Retina (tissue), 1 donor: ENCODE measurements at places on chromosomes 7 and 10.

- no peak for DNase-seq
Measured at GRCh38 chr7:27153526-27153925, 1.1 kb upstream of the HOXA3 start.

- no peak for DNase-seq
Measured at GRCh38 chr7:23396222-23397015, 73.9 kb downstream of the IGF2BP3 start.

DNA sequence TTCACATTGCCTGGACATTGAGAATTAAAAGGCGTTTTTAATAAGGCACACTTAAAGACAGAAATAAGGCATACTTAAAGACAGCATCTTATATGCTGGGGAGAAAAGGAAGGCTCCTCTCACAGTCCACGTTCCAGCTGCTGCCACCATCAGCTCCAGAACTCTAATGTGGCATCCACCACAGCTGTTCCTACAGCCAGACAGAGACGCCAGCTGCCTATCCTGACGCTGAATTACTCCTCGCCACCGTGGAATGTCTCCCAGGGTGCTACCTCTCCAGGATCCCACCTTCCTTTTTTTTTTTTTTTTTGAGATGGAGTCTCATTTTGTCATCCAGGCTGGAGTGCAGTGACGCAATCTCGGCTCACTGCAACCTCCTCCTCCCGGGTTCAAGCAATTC is 30.8 kb downstream of the SLC37A3 start:
- DNase-seq = no peak

DNA sequence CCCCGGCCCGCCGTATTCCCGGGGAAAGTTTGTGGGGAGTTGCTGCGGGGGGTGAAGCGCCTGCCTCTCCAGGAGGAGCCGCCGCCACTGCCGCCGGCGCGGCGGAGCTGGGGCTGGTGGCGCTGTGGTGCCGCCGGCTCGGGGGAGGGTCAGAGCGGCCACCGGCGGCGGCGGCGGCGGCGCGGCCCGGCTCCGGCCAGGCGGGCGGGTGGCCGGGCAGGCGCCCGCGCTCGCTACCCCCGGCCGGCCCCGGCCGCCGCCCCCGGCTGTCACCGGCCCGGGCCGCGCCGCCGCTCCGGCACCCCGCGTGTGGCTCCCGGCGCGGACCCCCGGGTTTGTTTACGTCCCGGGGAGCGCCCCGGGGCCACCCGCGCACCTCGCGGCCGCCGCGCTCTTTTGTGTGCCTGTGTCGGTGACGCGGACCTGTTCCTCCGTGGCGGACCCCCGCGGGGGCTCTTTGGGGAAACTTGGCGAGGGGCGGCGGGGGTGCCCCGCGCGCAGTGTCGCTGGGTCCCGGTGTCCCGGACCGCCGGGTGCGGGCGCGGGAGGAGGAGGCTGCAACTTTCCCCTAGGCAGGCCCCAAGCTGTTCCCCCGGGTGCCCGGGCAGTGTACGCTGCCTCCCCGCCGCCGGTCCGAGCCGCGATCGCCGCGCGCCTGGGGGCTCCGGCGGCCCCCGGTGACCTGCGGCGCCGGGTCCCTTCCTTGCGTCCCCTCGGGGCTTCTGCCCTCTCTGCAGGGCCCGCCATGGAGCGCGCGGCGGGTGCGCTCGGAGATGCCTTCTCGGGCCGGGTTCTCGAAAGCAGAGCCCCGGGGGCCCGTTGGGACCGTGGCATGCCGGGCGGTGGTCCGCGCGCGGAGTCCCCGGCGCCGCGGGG is 593 bp upstream of the CUX1 start:
- peak; percentile 62 for DNase-seq

DNA sequence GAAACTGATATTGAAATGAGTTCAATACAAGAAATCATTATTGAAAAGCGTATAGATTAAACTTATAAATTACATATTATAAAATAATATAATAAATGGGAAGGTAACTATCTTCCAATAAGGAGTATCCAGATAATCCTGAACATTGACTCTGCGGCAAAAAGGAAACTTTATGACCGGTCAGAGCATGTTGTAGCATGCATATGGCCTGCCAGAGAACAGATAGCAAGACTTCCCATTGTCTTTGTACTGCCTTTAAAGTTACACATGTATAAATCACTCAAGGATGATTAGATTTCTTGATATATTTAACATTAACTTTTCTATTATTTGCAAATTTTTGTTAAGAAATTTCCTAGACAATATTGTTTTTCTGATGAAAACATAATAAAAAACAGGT is 56.2 kb upstream of the ETV1 start:
- DNase-seq = no peak

DNA sequence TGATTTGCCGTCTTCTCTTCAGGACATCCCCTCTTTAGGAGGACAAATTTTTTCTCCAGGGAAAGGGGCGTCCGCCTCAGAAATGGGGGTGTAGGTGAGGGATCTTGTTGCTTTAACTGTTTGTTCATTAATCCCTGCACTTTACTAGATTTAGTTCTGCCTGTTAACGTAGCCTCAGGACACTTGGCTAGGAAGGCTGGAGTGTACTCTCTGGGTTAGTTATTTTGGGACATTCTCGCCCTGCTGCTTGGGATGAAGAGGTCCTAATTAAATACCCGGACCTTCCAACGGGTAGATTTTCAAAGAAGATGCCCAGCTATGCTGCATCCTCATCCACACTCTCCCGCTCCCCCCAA is 552 bp upstream of the ZNF365 start:
- DNase-seq = no peak

DNA sequence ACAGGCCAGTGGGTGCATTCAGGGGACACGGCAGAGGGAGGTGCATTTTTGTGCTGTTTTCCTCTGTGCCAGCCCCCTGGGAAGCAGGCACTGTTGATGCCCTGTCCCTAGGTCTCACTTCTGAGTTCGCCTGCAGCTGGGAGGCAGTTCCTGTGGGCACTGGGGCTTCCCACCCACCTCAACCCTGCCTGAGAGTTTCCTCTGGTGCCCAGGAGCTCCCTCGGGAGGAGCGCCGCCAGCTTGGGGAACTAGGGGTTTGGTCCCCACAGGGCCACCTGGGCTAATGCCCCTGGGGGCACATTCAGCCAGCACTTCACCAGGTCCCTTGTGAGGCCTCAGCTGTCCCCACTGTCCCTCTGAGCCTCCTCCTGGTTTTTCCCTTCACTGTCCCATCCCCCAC is 178.2 kb upstream of the RHEB start:
- DNase-seq = no peak

DNA sequence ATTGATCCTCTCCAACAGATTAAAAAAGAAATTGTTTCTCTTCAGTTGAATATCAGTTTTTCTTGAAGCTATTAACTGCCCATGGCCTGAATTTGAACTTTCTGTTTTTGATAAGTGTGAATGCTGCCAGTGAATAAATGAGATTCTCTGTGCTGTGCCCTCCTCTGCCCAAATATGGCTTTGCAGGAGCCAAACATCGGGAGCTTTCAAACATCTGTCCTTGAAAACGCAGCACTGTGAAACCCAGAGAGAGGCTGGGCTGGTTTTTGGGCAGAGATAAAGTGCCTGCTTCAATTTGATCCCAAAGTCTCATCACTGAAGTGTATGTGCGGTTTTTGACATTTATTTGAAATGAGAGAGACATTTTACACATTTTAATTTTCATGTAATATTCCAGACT is 268.3 kb upstream of the SHH start:
- DNase-seq = no peak

- no peak for DNase-seq
Measured at GRCh38 chr7:29641651-29642050, 78.0 kb downstream of the PRR15 start.

DNA sequence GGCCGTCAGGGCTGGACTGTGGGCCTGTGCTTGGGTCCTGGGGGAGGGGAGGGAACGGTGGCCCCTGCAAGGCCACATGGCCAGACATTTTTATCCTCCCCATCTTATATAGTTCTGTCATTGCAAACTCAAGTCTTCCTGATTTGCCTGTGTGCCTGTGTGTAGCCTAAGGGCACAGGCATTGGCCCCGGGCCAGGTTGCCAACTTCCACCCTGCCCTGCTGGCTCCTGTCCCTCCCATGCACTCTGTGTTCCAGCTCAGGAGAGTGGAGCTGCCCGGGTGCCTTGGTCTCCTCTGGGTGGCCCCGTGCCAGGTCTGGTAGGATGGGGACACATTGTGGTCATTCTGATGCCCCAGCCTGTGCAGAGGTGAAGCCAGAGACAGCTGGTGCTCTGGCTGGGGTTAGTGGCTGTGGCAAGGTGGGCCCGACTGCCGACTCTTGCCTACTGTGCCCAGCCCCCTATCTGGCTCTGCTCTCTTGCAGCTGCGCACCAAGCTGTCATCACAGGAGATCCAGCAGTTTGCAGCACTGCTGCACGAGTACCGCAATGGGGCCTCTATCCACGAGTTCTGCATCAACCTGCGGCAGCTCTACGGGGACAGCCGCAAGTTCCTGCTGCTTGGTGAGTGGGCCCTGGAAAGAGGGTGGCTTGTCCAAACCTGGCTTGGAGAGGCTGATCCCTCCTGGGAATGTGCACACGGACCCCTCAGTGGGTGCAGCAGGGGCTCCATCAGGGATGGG is 14.8 kb downstream of the NACAD start:
- DNase-seq = no peak

DNA sequence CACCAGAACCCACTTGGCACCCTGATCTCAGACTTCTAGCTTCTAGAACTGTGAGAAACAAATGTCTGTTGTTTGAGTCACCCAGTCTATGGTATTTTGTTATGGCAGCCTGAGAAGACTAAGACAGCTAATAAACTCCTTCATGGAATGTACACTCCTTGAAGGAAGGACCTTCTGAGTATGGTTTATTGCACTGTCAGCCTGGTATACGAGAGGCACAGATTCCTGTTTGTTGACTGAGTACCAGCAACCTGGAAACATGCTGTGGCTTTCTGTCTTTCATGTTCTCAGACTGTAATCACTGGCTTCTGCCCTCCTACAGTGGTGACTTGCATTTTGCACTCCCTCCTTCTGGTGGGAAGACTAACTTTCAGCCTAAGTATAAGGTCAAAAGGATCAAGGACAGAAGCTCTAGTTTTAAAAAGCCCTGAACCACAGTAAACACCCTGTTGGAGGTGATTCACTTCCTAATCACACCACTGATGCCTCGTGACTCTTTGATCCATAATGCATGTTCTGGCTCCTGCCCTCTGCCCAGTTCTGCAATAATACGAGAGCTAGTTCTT is 319.0 kb upstream of the NPSR1 start:
- DNase-seq = no peak

GRCh38 chr10:90960355-90960814 is 39.5 kb upstream of the ANKRD1 start:
- no peak for DNase-seq

DNA sequence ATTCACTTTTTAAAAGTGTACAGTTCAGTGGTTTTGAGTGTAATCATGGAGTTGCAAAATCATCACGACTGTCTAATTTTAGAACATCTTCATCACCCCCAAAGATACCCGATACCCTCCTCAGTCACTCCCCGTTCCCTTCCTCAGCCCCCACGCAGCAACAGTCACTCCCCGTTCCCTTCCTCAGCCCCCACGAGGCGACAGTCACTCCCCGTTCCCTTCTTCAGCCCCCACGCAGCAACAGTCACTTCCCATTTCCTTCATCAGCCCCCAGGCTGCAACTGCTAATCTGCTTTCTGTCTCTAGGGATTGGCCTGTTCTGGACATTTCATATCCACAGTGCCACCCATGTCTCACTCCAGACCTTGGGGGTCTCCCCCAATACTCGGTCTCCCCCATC is 161.6 kb upstream of the PPP2R2D start:
- no peak for DNase-seq

DNA sequence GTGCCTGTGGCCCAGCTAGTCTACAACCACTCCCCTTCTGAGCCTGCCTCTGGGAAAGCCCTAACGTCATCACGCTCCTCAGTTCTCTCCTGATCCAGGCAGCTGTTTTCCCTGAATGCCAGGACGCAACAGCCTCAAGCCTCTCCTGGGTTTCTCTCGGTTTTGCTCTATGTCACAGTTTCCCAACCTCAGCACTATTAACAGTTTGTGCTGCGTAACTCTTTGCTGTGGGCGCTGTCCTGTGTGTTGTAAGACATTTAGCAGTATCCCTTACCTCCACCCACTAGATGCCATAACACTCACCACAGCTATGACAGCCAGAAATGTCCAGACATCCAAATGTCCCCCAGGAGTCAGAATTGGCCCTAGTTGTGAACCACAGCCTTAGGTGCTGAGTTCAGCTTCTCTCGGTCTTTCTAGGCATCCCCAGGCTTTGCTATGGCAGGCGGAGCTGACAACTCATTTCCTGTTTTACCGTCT is 226.3 kb upstream of the NPVF start:
- no peak for DNase-seq

DNA sequence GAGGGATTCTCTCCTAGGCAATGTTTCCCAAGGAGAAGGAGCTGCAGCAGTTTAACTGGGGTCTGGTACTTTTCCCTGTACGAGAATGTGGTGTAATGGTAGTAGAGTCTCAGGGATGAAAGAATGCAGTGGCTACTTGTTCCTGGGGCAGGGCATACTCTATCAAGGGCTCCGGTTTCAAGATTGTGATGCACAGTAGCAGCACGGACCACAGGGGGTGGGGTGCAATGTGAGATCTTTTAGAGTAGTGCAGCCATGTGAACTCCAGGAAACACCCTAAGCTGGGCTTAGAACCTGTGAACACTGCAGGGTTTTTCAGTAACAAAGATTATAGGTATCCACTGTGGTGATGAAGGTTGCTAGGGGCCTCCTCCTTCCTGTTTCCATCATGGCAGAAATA is 903.9 kb downstream of the NRG3 start:
- DNase-seq = no peak

- DNase-seq = no peak
Measured at GRCh38 chr10:120424198-120424464, 32.9 kb upstream of the PLPP4 start.

GRCh38 chr7:82998436-82998835 is 164.2 kb downstream of the PCLO start:
- DNase-seq = no peak

DNA sequence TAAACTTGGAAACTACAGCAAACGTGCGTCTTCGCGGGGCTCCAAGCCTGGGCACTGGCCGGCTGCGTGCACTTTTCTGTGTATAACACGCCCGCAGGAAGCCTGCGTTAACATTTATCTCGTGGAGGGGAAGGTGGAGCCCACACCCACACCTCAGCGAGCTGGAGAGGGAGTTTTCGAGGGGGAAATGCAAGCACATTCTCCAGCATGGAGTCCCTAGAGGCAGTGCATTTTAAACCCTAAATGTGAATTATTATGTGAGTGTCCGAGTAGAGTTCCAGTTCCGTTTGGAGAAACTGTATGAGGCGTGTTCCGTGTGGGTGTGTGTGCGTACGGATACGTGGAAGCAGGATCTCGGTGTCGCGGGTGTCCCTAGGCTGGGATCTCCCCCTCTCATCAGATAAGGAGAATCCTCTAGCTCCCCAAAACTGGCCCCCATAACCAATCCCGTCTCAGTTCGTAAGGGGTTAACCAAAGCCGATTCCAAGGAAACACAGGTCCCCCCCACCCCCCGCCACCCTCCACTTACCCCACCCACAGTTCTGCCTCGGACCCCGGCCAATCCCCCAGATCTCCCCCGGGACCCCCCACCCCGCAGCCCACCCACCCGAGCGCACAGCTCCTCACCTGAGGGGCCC is 403 bp downstream of the CDK6 start:
- DNase-seq = no peak

- DNase-seq = no peak
Measured at GRCh38 chr7:64371116-64371515, 57.4 kb downstream of the ZNF736 start.

- DNase-seq = no peak
Measured at GRCh38 chr10:45408421-45409319, 34.7 kb downstream of the ALOX5 start.

- DNase-seq = no peak
Measured at GRCh38 chr10:3105166-3105565, 37.8 kb downstream of the PFKP start.

- DNase-seq = no peak
Measured at GRCh38 chr10:132439424-132440163, 42.6 kb downstream of the PWWP2B start.

- DNase-seq = peak; percentile 78
Measured at GRCh38 chr10:100637785-100638184, 102.0 kb downstream of the HIF1AN start.
